ENCODE measurements at places on chromosomes 4 and X. TPM values are rescaled to one million over a fixed set of nuclear protein-coding genes. Genes with fewer than 3 reads are reported as not detected.

DNA sequence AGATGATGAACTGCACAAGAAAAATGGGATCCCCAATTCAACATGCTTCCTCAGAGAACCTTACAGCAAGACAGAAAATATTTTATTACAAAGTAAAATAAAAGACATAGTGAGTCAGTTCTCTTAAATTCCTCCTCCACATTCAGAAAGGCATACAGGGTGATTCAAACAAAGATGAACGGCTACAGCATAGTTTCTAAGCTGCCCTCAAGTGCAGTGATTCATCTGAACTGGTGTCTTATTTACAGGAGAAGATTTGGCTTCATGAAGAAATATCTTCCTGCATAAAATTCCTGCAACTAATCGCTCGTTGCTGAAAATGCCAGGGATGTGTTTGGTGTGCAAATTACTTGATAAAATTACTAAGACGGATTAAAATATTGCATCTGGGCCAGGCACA is 103.6 kb downstream of the PRKX start:
- H3K27me3 ChIP-seq: no peaks in the 10 kb centered on the region
- no peak overlapping the region for H3K27ac ChIP-seq
- DNase-seq: no peak
- H3K4me3 ChIP-seq: no peak overlapping the region
- H3K4me1 ChIP-seq: no peaks in the 10 kb centered on the region

FMR1 gene
- total RNA-seq: 88.8 TPM

- no peak overlapping the region for H3K27ac ChIP-seq
- H3K4me1 ChIP-seq: no peaks in the 10 kb centered on the region
- H3K36me3 ChIP-seq: no peaks in the 10 kb centered on the region
- no peaks in the 10 kb centered on the region for H3K27me3 ChIP-seq
- no peak overlapping the region for H3K4me3 ChIP-seq
These were observed 35.0 kb downstream of the NUDT11 start for GRCh38 chrX:51461053-51462044.

VSIG1 gene
- 46.2 TPM for total RNA-seq

DNA sequence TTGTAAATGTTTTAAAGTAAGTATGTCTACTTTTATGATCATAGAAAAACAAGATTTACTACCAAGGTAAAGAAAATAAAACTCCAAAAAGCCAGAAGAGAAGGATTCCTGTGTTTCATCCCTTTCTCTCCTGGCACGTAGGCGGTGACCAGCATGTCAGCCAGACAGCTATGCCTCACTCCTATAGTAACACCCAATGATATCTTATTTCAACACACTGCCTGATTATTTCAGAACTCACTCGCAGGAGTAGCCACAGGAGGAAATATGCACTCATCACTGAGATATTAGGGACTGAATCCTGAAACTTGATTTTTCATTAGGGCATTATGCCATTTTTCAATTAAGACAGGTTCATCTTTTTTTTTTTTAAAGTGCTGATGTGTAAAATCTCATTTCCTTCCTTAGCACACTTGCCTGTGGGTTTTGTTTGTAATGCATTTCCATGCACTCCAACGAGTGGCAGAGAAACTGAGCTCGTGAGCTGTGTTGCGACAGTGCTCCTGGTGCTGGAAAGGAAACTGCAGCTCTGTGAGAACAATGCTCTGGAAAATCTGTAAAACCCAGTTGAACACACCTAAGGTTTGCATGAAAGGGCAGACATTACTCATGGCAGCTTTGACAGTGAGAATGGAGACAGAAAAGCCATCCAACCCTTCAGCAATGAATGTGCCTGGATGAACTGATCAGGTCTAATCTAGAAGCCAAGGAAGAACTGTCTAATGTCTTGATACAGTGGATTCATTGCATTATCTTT is 18.2 kb downstream of the RAI2 start:
- no peak overlapping the region for H3K27ac ChIP-seq
- DNase-seq: no peak
- no peak overlapping the region for H3K4me3 ChIP-seq
- H3K4me1 ChIP-seq: no peaks in the 10 kb centered on the region
- no peaks in the 10 kb centered on the region for H3K27me3 ChIP-seq
- H3K36me3 ChIP-seq: no peaks in the 10 kb centered on the region

DNA sequence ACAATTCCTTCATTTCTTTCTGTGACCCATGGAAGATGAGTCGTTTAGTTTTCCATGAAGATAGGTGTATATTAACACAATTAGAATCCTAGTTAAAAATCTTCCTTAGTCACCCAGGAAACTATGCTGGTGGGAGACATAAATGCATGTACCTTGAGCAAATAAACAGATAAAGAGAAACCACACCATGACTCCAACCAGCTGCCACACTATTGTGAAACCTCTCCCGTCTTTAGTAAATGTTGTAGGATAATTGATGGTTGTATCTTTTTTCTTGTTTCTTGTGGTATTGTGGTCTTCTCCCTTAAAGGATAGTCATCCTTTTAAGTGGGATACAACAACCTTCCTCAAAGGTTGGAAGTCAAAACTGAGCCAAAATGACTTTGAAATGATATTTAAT is 103.8 kb upstream of the LEF1 start:
- no peaks in the 10 kb centered on the region for H3K4me1 ChIP-seq
- H3K27me3 ChIP-seq: no peaks in the 10 kb centered on the region
- DNase-seq: no peak
- H3K27ac ChIP-seq: no peak overlapping the region
- no peak overlapping the region for H3K4me3 ChIP-seq
- H3K36me3 ChIP-seq: no peaks in the 10 kb centered on the region

DNA sequence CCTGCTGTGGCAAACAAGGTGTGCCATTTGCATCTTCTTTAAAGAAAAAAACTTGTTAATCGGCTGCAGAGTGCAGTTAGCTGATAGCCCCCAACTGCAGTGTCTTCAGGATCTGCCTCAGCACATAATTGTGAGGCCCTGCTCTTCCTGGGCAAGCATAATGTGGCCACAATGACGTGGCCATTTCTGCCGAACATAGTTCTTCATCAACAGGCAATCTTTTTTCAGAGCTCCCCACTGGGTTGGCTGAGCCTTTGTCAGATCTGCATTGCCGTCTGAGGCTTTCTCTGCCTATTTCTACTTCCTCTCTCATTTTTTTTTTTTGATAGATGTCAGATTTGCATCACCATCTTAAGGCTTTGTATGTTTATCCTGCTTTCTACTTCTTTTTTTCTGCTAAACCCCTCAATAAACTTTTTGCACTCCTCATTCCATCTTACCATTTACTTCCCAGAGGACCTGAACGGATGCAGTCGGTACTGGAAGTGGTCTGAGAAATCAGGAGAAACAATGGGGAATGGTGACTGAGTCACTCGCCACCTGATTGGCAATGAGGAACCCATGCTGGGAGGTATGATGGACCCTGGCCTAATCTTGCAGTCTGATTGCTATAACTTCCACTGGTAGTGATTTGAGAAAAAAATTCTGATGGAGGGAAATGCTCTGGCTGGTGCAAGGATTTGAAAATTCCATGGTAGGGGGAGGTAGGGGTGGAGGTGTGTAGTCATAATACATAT is 21.2 kb upstream of the TAB3 start:
- H3K27me3 ChIP-seq: no peaks in the 10 kb centered on the region
- H3K36me3 ChIP-seq: no peaks in the 10 kb centered on the region
- no peaks in the 10 kb centered on the region for H3K4me1 ChIP-seq
- DNase-seq: no peak
- no peak overlapping the region for H3K27ac ChIP-seq

AFM gene
- not detected for total RNA-seq

DNA sequence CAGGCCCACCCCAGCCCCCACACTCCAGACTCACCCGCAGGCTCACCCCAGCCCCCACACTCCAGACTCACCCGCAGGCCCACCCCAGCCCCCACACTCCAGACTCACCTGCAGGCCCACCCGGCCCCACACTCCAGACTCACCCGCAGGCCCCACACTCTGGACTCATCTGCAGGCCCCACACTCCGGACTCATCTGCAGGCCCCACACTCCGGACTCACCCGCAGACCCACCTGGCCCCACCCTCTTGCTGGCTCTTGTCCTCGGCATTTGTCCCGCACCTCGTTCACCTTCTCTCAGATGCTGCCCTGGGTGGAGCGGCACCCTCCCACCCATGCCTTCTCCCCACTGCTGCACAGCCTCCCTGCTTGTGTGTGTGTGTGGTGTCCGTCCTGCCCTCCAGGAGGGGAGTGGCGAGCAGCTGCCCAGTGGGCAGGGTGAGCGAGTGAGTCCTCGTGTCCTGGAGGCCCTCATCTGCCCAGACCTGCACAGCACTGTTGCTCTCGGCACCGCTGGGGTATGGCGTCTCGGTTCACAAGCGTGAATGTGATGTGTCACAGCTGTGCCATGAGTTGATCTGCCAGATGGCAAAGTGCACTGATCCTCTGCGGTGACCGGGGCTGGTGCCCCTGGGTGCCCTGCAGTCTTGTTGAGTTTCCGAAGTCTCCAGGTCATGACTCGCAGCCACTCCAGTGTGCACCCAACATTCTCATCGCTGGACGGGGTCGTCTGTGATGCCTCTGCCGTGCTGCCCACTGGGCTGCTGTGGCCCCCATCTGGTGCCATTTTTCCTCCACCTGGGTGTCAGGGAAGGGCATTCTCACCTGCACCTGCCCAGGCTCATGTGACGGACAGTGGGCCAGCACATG is 27.7 kb downstream of the MAEA start:
- peak; percentile 20 for DNase-seq
- H3K27me3 ChIP-seq: no peaks in the 10 kb centered on the region
- no peak overlapping the region for H3K4me3 ChIP-seq
- peaks cover 9% of the 10 kb centered on the region for H3K4me1 ChIP-seq
- H3K36me3 ChIP-seq: peaks cover 49% of the 10 kb centered on the region

BEX3 gene
- 50.6 TPM for total RNA-seq

GRCh38 chrX:57904176-57904880 is 5.9 kb downstream of the ZXDA start:
- no peak for DNase-seq
- H3K27me3 ChIP-seq: no peaks in the 10 kb centered on the region
- no peak overlapping the region for H3K4me3 ChIP-seq
- no peak overlapping the region for H3K27ac ChIP-seq
- H3K4me1 ChIP-seq: peaks cover 23% of the 10 kb centered on the region

DNA sequence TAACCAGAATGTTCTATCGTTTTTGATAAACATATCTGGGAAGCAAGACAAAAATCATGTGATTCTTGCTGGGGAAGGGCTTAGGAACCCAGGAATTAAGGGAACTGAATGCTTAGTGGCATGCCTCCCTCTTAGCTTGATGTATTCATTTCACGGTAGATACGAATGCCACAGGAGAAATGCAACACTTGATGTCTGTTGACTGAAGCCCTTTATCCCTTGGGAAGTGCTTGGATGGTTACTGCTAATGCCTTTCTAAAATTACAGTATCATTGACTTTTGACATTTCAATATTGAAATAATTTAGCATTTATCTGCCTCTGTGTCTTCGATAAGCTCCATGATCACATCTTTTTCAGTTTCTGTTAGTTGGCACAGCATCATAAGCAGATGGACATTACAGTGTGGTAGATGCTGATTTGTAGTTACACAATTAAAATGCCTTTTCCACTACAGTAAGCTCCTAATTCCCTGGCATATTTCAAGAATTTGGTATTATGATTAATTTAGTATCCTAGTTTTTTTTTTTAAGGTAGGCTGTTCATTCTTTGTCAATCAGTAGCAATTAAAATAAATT is 226.7 kb downstream of the ARHGAP10 start:
- H3K36me3 ChIP-seq: no peaks in the 10 kb centered on the region
- no peaks in the 10 kb centered on the region for H3K27me3 ChIP-seq
- H3K4me1 ChIP-seq: no peaks in the 10 kb centered on the region
- DNase-seq: no peak
- no peak overlapping the region for H3K4me3 ChIP-seq

DNA sequence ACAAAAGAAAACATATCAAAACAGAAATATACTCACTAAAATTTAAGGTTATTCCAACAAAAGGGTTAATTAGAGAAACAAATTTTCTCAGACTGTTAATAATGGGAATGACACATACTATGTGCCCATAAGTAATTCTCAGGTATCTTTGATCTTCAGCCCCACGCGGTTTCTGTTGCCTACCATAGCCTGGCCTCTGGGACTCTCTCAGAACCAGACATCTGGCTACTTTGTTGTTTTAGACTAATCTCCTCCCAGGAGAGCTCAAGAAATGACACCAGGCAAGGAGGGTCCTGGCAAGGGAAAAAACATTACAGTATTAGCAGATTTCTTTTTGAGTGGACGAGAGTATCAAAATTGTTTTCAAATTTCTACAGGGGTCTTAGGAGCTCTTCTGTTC is 43.7 kb downstream of the SLC10A7 start:
- H3K27ac ChIP-seq: no peak overlapping the region
- no peak overlapping the region for H3K4me3 ChIP-seq

DNA sequence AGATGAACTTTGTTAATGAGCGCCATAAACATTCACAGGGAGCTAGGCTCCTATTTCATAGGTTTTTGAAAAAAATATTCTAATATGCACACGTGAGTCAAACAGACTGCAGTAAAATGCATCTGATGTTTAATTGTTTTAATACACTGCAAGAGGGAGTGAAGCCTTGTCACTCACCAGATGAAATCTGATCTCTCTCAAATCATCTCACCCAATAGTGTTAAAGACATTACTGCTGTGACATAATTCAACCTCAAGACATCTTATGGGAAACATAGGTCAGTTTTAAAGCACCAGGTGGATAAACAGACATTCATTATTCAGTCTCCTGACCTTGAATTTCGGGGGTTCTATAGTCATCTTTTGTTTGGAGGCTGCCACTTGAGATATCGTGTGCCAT is 148.3 kb downstream of the MAML3 start:
- H3K4me1 ChIP-seq: no peaks in the 10 kb centered on the region
- no peaks in the 10 kb centered on the region for H3K27me3 ChIP-seq
- H3K27ac ChIP-seq: no peak overlapping the region
- no peaks in the 10 kb centered on the region for H3K36me3 ChIP-seq
- no peak overlapping the region for H3K4me3 ChIP-seq

DNA sequence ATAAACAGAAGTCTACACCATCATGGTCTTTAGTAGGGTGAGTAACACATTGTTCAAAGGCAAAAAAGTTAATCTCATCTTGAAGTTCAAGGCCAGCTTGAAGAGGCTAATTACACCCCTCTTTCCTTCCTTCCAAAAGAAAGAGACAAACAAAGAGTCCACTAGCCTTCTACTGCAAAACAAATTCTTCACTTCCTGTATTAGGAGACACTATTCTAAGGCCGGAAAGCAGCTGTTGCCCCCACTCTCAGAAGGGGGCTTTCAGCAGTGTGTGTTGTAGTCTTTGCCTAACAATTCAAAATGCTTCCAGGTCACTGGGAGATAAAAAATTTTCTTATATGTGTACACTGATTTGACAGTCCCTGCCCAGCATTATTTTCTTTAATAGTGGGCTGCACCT is 25.1 kb downstream of the RASGEF1B start:
- no peak overlapping the region for H3K27ac ChIP-seq
- no peak overlapping the region for H3K4me3 ChIP-seq
- no peaks in the 10 kb centered on the region for H3K27me3 ChIP-seq
- H3K36me3 ChIP-seq: peaks cover 3% of the 10 kb centered on the region

- H3K36me3 ChIP-seq: no peaks in the 10 kb centered on the region
- no peak overlapping the region for H3K4me3 ChIP-seq
- DNase-seq: no peak
- no peak overlapping the region for H3K27ac ChIP-seq
- H3K4me1 ChIP-seq: no peaks in the 10 kb centered on the region
These were observed 19.6 kb downstream of the UGT2B7 start for GRCh38 chr4:69115851-69116213.

CENPI gene
- 0.64 TPM for total RNA-seq

GRCh38 chr4:41748074-41748570 is 403 bp downstream of the PHOX2B start:
- H3K4me3 ChIP-seq: no peak overlapping the region
- H3K36me3 ChIP-seq: no peaks in the 10 kb centered on the region
- no peaks in the 10 kb centered on the region for H3K4me1 ChIP-seq
- DNase-seq: no peak

All from CD4-positive, alpha-beta memory T cell (primary cell).